ENCODE measurements at places on chromosomes 6 and 20.

- no peak for DNase-seq
Measured at GRCh38 chr6:105373481-105373880, 29.4 kb downstream of the PREP start.

DNA sequence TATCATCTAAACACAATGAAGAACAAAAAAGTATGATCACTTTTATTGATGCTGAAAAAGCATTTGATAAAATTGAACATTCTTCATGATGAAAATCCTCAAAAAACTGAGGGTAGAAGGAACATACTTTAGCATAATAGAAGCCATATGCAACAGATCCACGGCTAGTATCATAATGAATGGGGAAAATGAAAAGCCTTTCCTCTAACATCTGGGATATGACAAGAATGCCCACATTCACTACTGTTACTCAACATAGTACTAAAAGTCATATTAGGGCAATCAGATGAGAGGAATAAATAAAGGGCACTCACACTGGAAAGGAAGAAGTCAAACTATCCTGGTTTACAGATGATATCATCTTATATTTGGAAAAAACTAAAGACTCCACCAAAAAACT is 256.6 kb downstream of the RFPL4B start:
- no peak for DNase-seq

GRCh38 chr6:72580281-72580940 is 41.5 kb upstream of the KCNQ5 start:
- DNase-seq, result no peak

DNA sequence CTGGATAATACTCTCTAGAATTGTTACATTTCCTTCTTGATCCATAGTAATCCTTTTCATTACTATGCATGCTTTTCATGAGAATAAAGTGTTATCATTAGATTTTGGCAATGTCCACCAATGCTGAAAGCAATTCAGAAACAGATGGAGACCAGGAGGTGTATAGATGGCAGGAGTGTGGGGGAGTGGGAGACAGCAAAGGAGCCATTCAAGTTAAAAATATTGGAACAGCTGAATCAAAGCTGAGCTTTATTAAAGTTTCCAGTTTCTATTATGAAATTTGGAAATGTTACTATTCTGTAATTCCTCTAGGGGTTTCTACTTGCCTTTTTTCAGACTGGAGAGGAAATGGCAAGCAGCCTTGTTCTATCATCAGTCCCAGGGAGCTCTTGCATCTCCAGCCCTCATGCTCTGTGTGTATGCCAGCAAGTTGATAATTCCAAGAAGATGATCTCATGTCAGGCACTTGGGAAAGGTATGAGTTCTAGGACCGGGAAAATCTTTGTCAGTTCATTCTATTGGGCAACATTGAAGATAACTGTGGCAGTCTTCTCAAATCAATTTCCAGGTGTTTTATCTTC is 228.0 kb downstream of the CD109 start:
- no peak for DNase-seq

- no peak for DNase-seq
Measured at GRCh38 chr6:70586114-70586513, 19.4 kb downstream of the SDHAF4 start.

DNA sequence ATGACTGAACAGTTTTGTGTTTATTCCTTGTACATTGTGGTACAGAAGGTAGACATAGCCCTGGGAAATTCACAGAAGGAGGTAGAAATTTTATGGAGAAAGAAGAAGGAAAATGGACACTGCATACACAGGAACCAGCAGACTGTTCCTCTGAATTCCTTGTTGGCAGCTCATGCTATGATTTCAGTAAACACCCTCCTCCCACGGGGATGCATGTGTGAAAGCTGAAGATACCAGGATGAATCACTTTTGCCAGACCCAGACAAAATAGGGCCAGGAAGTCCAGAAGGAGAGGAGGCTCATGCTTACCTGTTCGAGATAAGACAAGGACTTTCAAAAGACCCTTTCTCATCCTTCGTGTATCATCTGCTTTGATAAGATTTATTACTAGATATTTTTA is 110.3 kb upstream of the GGTLC1 start:
- no peak for DNase-seq

Data from amygdala (tissue), 56 donors.